ENCODE measurements at places on chromosomes 3 and 15. TPM values are rescaled to one million over a fixed set of nuclear protein-coding genes. Genes with fewer than 3 reads are reported as not detected.

Gene CHST2
- 2.2 TPM for total RNA-seq

DNA sequence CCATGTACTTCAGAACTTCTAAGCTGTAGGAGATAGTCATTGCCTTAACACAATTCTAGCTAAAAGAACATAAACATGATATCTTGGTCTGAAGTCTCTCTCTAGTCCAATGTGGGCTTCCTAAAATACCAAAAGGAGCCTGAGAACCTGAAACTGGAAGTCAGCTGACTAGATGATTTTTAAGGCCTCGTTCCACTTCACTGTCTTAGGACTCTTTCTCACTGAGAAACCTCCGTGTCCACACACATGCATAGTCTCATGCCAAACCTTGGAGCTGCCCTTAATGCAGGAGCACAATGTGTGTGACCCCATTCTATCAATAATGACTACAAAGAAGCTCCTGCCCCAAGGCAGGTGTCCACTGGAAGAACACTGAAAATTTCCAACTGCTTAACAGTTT, 87.7 kb downstream of the ETFA start:
- no peak for DNase-seq

GRCh38 chr3:146065573-146066006, 95.4 kb downstream of the PLOD2 start:
- DNase-seq = peak; percentile 22

DNA sequence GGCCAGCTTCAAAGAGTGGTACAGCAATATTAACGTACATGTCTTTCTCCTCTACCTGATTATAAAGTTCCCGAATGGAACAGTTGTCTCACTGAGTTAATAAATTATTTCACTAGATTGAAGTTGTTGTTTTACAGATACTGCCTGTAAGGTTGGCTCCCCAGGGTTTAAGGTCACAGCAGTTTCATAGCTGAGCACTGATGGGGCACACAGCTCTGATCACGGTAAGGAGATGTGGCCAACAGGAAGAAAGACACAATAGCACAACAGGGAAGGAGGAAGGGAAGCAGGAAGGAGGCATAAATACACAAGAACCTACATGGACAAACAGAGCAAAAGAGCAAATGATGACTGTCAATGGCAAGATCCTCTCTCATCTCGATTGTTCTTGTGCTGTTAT, 215.6 kb downstream of the WNT5A start:
- peak; percentile 45 for DNase-seq

GRCh38 chr15:40392986-40393948, 10.7 kb downstream of the KNSTRN start:
- DNase-seq = no peak

Measured in epithelial cell of proximal tubule (primary cell).